ENCODE measurements at places on chromosomes 4 and X.

DNA sequence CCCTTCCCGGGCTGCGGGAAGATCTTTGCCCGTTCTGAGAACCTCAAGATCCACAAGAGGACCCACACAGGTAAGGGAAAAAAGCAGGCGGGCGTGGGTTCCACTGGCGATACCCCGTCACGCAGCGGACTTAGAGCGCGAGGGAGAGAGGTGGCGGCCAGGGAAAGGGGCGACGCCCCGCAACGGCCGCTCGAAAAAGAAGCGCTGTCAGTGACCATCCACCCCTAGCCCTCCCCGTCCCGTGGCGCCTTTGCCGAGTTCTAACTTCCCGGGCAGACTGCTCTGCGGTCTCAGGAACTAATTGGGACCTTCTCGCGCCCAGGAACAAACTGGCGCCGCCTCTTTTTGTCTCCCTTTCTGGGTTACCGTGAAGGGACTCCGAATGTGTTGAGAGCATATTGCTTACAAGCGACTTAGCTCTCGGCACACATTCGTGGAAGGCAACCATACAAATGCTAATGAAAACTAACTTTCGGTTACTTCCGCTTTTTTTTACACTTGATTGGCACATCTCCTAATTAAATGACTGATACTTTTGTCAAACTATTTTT, 1.8 kb downstream of the ZIC3 start:
- no peak for DNase-seq

DNA sequence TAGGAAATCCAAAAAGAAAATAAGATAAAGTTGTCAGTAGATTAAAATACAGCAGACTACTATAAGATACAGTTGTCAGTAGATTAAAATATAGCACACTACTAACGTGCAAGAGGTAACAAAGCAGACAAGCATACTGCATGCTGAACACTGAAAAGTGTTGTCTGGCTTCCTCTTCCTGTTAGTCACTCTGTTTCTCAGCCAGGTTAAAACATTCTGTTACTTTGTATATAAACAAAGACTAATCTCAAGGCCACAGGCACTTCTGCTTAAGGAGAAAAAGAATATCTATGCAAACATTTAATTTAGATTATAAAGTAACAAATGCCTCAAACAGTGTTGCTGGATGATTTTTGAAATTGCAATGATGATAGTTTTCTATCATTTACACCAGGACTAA, 41.0 kb upstream of the SCD5 start:
- no peak for DNase-seq

DNA sequence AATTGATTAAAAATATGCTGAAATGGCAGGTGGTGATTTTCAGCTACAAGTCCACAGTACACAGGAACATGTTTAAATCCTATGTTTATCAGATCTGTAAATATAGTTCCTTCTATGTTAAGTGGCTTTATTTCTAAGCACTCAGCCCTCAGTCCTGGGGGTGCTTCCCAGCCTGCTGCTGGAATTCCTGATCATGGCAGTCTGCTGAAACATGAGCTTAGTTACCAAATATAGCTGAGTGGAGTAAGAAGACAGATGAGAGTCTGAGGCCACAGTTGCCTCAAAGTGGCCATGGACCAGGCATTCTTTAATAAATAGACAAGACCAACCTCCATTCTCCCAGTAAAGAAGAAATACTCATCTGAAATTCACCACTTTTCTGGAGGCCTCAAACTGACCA, 17.1 kb upstream of the DDX60 start:
- DNase-seq, result no peak

DNA sequence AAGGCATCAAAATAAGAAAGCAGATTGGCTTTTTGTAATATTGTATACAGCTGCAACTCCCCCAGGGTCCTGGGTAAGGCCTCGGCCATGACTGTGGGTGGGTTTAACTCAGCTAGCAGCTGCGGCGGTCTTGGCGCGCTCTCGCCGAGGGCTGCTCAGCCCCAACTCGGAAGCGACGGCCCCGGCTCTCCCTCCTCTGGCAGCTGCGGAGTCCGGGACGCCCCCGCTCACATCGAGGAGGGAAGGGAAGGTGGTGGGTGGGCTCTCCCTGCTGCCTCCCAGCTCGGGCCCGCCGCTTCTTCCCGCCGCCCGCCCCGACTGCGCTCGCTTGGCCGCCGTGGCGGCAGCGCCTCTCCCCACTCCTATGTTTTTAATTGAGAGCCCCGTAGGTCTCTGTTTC, 51.2 kb downstream of the GPR50 start:
- DNase-seq, result no peak

DNA sequence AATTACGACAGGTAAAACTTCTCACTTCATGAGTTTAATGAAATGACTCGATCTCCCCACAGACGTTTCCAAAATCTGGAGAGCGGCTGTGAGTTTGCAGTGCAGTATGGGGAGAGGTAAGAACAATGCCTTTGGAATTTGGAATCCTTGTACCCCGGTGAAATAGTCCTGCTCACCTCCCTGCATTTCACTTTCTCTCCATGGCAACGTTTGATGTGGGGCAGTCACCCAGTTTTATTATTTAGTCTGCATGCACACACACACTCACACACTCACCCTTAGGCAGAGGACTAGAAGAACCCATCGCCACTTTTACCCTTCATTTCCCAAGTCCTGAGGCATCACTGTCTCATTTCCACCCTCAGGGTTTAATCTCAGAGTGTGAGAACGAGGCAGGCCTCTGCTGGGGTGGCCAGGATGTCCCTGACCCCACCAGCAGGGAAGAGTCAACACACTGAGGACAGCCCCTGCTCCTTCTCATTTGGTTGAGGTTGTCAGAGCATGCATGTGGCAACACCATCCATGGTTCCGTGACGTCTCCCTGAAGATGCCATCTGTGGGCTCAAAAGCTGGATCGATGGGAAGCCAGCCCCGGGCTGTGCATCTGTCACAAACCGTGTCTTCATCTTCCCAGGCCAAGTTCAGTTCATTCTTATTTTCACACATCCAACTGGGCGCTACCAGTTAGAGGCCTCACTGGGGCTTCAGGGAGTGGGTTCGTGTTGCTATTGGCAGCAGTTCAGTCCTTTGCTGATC, 119.8 kb upstream of the TRIM2 start:
- DNase-seq, result no peak

DNA sequence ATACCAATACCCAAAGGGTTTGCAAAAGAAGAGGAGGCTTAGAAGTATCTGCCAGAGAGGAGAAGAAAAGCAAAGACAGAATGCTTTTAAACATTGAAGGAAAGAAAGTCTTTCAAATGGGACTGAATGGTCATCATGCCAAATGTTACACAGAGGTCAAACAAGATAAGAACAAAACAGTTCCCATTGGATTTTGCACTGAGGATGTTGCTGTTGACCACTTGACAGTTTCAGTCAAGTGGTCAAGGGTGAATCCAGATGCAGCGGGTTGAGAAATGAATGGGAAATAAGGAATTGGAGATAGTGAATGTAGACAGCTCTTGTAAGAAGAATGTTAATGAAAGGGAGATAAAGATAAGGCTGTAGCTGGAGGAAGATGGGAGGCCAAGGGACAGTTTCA, 64.8 kb upstream of the FGG start:
- DNase-seq, result no peak

- DNase-seq, result no peak
Observed at GRCh38 chr4:126395664-126396063, 1080.9 kb downstream of the FAT4 start.

GRCh38 chr4:136865526-136865925, 666.8 kb downstream of the PCDH18 start:
- no peak for DNase-seq

DNA sequence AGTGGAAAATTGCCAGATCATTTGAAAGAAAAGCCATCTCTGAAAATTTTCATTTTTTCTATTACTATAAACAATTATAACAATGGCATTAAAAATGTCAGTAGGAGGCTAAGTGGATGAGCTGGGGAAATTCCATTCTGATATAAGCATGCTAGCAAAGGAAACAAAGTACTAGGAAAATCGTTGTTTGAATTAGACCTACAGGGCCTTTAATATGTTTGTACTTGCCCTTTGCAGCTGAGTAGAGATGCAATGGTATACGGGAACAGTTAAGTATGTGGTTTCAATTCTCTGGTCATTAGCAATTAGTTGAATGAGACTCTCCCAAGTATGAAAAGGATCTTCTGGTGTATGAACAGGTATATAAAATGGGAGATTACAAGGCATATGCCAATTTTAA, 452.2 kb downstream of the PCDH11X start:
- DNase-seq, result no peak

- DNase-seq, result no peak
Observed at GRCh38 chr4:134906404-134907023, 704.9 kb upstream of the PABPC4L start.

GRCh38 chr4:179662522-179662921, 2220.3 kb upstream of the AGA start:
- DNase-seq, result no peak

GRCh38 chrX:270848-271367, 10.3 kb upstream of the PLCXD1 start:
- no peak for DNase-seq

DNA sequence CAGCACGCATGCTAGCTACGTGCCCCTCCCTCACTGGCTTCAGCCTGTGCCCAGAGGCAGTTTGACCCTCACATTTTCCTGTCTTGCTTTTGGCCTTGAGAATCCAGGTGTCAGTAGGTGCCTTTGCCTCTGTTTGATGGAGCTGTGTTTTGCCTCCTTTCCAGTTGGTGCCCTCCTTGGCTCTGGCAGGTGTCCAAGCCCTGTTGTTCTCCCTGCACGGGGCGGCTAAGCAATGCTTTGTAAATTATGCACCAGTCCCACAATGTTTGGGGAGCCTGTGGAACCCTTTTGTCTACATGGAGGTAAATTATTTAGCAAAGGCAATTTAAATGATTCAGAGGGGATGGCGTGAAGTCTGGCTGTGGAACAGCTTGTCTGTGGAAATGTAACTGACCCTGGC, 202.9 kb upstream of the BOD1L1 start:
- no peak for DNase-seq

- no peak for DNase-seq
Observed at GRCh38 chr4:20074450-20074849, 177.3 kb upstream of the SLIT2 start.

GRCh38 chr4:113684534-113685091, 76.9 kb downstream of the CAMK2D start:
- DNase-seq, result no peak

DNA sequence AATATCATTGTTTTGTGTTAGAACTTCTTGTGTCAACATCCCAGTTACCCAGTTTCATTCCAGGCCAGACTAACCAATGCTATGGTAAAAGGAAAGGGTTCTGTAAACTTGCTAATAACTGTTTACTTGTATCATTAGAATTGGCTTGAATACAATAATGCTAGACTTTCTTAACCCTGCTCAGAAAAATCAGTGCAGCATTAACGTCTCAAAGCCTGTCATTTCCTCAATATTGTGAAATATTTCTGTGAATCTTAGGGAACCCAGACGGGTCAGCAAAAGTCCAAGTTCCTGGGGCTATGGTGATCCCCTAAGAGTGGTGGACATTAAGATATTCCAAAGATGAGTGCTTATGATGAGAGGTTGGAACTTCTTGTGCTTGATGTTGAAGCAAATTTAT, 541.2 kb upstream of the MAGEB18 start:
- DNase-seq, result no peak

- no peak for DNase-seq
Observed at GRCh38 chr4:159160242-159160641, 57.4 kb downstream of the RAPGEF2 start.

- DNase-seq, result no peak
Observed at GRCh38 chr4:47485768-47486167, 693 bp downstream of the ATP10D start.

GRCh38 chrX:29299684-29300083, 712.4 kb downstream of the IL1RAPL1 start:
- no peak for DNase-seq

DNA sequence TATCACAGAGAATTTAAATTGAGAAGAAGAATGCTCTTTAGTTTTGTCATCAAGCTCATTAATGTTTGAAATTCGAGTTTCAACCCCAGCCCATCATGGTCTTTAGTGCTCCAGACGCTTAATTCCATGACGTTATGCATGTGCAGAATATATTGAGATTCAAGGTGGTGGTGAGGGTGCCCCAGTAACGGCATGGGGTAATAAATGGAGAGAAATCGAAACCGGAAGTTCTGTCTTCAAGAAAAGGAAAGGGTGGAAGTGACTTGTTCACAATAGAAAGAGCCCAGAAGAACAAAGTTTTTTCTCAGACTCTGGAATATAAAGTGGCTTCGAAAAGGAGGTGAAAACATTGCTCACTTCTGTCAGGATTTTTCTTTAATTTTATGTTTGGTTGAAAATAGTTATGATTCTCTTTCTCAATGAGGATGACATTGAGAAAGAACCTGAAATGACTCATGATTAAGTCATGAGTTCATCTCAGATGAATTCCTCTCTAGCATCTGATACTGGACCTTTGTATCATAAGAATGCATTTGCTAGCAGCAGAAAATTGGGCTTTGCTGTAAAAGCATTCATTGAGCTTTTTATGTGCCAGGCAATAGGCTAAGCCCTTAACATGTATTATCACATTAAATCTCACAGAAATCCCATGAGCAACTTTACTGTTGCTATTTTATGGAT, 779 bp upstream of the DDX60L start:
- no peak for DNase-seq

DNA sequence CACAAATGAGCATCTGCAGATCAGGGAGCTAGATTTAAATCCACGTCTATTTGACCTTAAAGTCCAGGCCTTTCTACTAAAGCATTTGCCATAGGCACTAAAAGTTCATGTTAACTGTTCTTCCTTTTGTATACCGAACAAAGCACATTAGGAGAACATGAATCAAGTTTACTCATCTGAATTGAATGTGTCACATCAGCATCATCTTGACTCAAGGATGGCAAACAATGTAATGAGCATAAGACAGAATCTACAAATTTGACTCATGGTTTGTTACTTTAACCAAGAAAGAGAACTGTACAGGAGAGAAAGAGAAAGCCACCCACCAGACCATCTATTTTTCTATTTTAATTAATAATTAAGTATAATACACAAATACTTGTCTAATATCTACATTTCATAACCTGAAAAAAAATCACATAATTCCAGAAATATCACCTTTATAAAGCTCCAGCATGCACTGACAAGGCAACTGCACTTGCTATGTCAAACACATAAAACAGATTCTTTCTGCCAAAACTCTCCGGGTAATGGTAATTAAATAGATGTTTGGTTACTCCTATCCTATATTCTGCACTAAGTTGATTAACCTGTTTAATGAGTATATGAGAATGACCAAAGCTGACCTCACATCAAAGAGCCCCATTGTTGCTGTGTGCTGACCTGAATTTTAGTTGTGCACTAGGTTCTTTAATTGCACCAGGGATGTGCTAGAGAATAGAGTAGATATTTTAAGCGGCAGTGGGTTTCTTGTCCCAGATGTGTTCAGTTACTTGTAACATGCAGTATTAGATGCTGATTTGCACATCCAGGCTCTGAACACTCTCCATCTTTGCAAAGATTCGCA, 42.5 kb upstream of the LEF1 start:
- DNase-seq, result no peak

GRCh38 chr4:123170843-123171242, 225.8 kb upstream of the SPRY1 start:
- DNase-seq, result no peak

DNA sequence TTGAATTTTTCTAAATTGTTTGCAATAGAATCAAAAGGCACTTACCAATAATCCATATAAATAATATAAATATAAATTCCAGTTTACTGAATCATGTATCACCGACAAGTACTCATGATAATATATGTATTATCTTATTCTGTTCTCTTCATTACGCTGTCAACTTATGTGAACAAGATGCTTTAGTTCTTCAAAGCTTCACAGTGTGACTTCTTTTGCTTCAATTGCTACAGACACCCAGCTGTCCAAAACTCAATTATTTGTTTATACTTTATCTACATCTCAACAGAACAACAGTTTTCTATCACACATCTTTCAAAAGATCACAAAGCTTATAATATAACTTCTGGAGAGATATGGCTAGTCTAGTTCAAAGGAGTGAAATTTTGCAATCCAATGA, 1499.9 kb upstream of the PCDH10 start:
- DNase-seq, result no peak

Data from stimulated activated CD4-positive, alpha-beta T cell treated with anti-CD3 and anti-CD28 coated beads, TNF-alpha, amount 100 ng/mL, for 1 hour (primary cell).